ENCODE measurements at places on chromosomes 7 and 10. TPM values are rescaled to one million over a fixed set of nuclear protein-coding genes. Genes with fewer than 3 reads are reported as not detected.

ZNF425 gene
- polyA plus RNA-seq: 8.6 TPM

DHTKD1 gene
- 36.7 TPM for polyA plus RNA-seq

CALD1 gene
- 236 TPM for polyA plus RNA-seq

ANKRD30A gene
- polyA plus RNA-seq: not detected

GPR22 gene
- 0.15 TPM for polyA plus RNA-seq

CPA4 gene
- polyA plus RNA-seq: 0.55 TPM

SMURF1 gene
- 18.8 TPM for polyA plus RNA-seq

SEM1 gene
- polyA plus RNA-seq: 170 TPM

GRM3 gene
- 0.13 TPM for polyA plus RNA-seq

GPR15LG gene
- 0.52 TPM for polyA plus RNA-seq

OR9A2 gene
- polyA plus RNA-seq: not detected

CXCL12 gene
- 417 TPM for polyA plus RNA-seq

IFIT1B gene
- 0.15 TPM for polyA plus RNA-seq

PILRA gene
- polyA plus RNA-seq: 12.6 TPM

METTL27 gene
- 5.1 TPM for polyA plus RNA-seq

ADRA2A gene
- polyA plus RNA-seq: 2.9 TPM

PTF1A gene
- polyA plus RNA-seq: not detected

AMPH gene
- polyA plus RNA-seq: 20.0 TPM

DYNC1I1 gene
- polyA plus RNA-seq: 0.98 TPM

HKDC1 gene
- polyA plus RNA-seq: 15.3 TPM

Measured in left kidney (tissue), 8 donors.